ENCODE measurements at places on chromosomes 12 and 14.

DNA sequence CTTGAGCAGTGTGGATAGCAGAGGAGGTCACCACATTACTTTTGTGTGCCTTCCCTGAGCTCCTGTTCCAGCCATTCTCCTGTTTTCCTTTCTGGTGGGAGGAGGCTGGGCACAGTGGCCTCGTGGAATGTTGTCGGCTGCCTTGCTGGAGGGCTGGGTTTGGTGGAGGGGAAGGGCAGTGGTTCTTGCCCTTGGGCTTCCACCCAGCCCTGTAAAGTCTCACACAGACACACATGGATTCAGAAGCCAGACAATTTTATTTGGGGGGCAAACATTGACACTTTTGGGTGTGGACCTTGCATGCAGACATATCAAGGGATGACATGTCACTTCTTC lies 866 bp downstream of the NPFF start:
- DNase-seq: no peak

- no peak for DNase-seq
Measured at GRCh38 chr14:77589099-77589498, 27.3 kb downstream of the SPTLC2 start.

DNA sequence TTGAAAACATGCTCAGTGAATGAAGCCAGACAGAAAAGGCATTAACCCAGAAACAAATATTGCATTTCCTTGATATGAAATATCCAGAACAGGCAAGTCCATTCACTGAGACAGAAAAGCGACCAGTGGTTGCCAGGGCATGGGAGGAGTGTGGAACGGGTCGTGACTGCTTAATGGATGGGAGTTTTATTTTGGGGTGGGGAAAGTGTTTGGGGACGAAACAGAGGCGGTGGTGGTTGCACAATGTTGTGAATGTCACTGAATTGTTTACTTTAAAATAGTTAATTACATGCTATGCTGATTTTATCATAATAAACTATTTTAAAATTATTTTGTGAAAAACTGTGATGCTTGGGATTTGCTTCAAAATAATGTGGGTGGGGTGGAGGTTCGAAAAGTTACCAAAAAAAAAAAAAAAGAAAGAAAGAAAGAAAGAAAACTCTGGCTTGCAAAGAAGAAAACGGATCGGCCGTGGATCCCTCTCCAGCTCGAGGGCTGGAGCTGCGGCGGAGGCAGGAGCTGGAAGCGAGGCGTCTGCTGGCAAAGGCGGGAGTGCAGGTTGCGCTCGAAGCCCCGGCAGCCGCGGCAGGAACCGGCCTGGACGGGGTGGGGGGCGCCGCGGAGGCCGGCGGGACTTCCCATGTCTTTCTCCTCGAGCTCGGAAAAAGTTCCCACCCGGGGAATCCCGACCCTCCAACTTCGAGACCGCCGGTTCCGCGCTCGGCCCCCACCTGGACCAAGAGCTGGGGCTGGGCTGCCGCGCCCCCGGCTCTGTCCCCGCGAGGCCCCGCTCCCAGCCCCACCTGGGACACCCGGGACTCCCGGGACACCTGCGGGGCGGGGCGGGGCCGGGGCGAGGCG lies 524 bp upstream of the P2RX2 start:
- no peak for DNase-seq

DNA sequence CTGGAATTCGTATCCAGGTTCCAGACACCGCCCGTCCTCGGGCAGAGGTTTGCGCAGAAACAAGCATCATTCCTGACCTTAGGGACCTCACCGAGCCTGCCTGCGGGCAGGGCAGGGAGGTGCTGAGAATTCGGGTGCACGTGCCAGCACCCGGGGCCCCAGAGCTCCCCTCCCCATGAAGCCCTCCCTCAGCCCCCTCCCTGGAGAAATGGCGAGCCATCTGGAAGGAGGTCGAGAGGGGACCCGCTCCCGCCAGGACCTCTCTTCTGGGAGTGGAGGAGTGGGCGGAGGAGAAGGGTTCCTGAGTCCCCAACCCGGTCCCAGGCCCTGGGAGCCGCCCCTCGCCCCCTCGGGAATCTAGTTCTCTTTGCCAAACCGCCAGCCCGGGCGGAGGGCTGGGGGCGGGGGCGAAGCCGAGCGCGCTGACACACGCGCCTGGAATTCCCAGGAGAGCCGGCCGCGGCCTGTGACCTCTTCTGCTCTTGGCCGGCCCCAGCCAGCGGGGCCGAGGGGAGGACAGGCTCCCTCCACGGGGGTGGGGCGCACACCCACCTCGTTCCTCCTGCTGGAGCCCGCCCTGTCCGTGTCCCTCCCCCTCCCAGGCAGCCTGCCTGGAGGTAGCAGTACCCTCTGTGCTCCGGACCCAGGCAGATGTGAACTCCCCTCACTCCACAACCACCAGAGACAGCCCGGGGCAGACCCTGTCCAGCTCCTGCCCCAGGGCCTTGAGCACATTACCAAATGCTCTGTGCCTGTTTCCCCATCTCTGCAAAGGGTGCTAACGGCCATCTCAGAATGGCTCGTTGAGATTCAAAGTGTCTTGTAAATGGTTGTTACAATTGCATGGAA lies 23.0 kb upstream of the GPR132 start:
- no peak for DNase-seq

DNA sequence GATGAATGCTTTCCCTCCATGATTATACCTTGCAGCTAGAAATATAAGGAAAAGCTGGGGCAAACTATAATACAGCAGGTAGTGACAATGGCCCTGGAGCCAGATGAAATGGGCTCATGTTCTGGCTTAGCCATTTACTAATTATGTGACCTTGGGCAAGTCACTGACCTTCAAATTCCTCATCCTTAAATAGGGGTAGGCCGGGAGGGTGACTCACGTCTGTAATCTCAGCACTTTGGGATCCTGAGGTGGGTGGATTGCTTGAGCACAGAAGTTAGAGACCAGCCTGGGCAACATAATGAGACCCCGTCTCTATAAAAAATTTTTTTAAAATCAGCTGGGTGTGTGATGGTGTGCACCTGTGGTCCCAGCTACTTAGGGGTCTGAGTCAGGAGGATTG lies 155.4 kb downstream of the C12orf75 start:
- no peak for DNase-seq

DNA sequence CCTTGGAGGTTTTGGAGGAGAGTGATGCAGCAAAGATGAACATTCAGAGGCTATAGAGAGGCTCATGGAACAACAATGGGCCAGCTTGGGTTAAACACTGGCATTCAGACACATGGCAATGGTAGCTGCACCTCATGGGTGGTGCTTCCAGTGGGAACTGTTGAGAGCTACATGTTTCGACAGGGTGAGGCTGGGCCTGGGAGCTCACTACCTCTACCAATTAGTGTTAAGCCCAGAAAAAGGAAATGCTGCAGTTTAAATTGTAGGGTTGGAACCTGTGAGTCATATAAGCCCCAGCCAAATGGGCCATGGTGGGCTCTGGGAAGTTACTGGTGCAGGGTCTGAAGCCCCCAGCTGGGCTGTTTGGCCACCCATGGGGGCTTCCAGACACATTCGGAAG lies 279.7 kb downstream of the ZFP36L1 start:
- DNase-seq: no peak

DNA sequence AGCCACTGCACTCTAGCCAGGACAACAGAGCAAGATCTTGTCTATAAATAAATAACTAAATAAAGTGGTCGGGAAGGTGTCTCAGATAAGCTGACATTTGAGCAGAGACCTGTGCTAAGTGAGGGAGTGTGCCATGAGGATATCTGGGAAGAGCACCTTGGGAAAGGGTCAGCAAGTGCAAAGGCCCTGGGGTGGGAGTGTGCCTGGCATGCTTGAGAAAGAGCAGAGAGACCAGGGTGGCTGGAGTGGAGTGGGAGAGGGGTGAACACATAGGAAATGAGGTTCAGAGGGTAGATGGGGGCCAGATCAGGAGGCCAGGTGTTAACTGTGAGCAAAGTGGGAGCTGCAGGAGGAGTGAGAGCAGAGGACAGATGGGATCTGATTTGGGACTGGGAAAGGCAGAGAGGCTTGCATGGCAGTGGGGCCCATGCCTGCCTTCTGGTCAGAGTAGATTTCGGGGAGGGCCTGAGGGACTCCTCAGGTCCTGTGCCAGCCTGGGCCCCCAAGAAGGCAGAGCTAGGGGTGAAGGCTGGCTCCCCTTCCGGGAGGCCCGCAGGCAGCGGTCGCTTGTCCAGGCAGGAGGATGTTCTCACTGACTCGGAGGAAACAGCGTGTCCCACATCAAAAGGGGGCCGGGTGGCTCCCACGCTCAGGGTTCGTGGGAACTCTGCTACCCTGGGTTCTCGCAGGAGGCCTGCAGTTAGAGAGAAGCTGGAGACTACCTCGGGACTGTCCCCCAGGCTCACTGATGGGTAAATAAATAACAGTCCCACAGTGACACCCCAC lies 32.6 kb downstream of the DTX1 start:
- DNase-seq: no peak

DNA sequence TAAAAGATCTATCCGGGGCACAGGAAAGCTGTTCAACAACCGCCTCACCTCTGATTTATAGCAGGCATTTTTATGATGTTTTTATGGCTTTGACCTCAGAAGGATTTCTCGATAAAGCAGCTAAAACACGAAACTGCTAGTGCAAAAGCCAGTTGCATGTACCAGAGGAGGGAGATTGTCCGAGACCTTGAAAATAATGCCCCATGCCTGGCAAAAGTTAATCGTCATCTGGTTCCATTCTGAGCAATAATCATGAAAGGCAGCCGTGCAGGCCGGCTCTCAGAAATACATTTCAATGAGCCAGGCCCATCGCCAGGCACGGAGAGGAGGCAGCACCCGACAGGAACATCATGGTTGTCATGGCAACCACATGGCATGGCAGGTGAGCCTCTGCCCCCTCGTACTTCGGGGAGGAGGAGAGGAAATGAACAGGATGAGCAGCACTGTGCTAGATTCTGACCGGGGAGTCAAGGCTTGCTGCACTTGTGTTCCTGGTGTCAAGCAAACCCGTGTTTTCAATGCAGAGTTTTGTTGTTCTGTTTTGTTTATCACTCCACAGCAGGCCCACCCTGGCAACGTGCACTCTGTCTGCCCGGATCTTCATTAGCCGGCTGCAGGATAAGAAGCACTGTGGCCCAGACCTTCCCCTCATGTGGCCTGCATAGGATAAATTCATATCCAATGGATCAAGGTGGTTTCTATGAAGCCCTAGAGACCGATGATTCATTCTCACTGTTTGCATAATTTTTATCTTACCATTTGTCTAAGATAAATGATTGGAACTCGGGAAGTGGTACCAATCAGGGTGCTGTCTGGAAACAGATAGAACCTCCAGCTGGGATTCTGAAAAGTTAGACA lies 160.2 kb downstream of the RIMBP2 start:
- DNase-seq: no peak

DNA sequence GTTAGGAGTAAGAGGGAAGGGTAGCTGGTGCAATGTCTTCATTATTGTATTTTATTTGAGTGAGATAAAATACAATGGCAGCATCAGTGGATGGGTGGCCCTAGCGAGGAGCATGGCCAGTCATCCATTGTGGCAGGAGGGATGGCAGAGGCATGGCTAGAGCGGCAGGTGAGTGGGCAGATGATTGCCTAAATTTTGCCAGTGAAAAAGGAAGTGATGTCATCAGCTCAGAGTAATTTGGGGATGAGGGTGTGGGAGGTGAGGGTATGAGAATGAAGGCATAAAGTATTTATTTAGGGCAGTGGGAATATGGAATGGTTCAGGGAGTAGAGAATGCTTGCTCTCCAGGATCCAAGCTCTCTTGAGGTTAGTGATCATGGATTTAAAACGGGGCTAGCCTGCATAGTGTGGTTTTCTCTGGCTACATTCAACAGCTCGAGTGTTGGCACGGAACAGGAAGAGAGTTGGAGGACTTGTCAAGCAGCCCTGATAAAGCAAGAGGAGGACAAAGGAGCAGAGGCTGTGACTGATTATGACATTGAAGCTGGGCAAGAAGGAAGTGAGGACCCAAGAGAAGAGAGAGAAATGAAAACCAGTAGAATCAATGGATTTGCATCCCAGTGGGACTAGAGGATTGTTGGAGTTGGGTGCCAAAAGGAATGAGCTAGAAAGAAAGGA lies 18.7 kb upstream of the SERPINA6 start:
- no peak for DNase-seq

- no peak for DNase-seq
Measured at GRCh38 chr12:104122298-104122697, 15.7 kb downstream of the NFYB start.

DNA sequence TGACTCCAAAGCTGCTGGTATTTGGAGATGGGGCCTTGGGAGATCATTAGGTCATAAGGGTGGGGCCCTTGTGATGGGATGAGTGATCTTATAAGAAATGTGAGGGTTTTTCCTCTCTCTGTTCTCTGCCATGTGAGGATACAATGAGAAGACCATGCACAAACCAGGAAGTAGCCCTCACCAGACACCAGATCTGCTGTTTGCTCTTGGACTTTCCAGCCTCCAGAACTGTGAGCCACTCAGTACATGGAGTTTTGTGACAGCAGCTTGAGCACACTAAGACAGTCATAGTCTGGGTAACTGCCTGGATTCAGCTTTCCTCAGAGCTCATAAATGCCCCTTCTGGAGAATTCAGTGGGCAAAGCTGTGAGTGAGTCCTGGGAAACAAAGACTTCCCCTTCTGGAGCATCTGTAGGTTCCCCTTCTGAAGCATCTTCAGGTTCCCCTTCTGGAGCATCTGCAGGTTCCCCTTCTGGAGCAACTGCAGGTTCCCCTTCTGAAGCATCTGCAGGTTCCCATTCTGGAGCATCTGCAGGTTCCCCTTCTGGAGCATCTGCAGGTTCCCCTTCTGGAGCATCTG lies 11.0 kb upstream of the PPP4R3A start:
- no peak for DNase-seq

Measured in astrocyte of the cerebellum (primary cell).